ENCODE measurements at places on chromosomes 2 and 18.

DNA sequence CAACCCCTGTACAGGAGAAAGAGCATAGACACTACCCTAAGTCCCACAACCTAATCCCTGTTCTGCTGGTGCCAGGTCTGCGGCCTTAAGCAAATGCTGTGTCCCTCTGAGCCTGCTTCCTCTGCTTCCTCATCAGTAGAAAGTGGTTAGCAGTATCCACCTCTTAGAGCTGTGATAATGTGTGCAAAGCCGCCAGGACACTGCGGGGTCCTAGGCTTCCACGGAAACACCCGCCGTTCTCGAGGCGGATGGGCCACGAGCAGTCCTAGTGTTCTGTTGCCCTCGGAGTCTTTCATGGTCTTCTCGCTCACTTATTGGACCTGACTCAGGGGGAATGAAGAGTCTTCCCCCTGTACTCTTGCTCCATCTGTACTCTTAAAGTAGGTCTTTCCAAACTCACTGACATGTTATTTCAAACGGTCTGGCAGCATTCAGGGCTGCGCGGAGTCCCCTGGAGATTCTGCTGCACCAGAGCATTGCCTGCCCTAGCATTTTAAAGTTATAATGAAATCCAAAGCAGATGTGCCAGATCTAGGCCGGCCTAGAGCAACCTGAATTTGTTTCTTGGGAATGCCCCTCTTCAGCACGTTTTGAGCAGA, 107.2 kb upstream of the ZNF236 start:
- DNase-seq: no peak

DNA sequence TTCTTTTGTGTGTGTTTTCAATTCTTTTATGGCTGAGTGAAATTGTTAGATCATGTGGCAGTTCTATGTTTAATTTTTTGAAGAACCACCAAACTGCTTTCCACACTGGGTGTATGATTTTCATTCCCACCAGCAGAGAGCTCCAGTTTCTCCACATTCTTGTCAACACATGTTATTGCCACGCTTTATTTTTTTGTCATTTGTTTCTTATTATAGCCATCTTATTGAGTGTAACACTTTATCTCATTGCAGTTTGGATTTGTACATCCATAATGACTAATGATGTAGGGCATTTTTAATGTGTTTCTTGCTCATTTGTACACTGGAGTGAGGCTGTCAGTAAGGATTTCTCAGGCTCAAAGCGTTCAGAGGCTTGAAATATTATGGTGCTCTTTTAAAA, 184.2 kb downstream of the PIEZO2 start:
- no peak for DNase-seq

DNA sequence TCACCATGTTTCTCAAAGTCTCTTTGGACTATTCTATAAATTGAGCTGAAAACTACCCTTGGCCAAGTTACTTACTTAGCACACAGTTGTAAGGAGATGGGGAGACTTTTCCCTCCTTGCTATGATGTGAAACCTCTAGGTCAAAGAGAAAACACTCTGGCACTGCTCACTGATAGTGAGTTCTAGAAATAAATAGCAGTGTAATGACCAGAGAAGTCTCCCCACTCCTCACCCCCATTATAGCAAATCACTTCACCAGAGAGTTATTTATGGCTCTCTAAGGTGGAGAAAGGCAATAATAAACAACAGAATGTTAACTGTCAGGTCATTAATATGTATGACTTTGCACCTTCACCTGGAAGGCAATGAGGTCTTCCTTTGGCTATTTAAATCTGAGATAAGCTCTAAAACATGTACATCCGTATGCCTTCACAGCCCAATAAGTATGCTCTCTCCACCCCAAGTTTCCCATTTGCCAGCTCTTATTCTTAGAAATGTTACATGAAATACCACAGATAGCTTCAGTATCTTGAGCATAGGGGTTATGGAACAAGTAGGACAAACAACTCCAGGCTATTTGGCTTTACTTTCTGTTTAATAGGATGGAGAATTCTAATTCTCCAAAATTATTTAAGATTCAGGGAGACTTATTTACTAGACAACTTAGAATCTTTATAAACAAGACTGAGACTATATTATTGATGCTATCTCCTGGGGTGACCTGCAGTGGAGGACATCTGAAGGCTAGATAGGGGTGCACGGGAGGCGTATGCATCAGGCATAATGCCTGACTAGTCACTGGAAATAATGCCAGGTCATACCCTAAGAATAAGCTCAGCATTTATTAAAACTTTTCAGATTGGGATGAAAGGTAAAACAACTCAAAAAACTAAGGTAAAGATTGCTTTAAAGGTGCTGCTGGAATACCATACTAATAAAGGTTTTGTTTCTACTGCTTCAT, 65.3 kb upstream of the DTNB start:
- no peak for DNase-seq

DNA sequence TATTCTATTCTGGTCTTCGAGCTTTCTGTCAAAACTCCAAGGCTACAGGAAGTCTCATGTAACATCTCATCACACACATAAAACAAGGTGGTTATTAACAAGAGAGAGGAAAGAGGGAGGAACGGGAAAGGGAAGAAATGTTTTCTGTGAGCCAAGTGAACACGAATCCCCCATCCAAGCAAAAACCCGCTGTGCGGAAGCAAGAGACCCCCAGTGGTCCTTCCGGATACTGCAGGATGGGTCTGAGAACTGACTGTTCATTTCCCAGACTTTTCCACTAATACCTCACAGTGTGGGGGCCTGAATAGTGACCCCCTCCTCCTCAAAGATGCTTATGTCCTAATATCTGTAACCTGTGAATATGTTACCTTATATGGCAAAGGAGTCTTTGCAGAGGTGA, 19.0 kb upstream of the DIPK1C start:
- no peak for DNase-seq

GRCh38 chr18:31616586-31616985, 24.9 kb downstream of the TTR start:
- no peak for DNase-seq

DNA sequence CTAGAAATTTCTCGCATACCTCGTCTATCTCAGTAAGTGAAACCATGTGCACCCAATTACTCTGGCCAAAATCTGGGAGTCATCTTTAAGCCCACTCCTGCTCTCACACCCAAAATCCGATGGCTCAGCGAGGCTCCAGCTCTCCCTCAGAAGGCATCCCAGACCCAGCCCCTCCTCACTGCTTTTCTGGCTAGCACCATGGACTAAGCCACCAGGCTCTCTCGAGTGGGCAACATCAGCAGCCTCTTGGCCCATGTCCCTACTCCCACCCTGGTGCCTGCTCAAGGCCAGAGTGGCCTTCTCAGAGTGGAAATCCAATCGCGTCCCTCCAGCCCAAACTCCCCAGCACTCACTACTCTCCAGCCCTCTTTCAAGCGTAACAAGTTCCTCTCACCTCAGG, 27.2 kb downstream of the TNS1 start:
- no peak for DNase-seq

DNA sequence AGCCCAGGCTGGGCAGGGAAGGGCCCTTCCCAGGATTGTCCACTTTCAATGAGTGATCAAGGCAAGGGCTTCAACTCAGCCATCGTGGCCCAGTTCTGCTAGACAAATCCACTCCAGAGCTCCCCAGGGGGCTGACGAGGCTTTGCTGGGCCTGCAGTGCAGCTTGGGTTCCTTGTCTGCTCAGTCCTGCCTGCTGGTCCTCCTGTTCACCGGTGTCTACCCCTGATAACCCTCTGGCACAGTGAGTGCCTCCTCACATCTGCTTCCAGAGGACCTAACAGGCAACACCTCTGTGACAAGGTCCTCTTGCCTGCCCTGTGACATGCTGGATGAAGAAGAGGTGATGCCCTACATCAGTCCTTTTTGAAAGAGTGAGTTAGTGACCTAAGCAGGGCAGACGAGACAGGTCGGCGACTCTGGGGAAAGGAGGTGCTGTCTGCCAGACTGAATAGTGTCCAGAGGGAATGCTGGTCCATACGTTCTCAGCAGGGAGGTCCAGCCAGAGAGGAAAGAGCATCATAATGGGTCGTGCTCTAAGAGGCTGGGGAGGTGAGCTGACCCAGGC, 20.9 kb upstream of the KCNF1 start:
- DNase-seq: no peak

DNA sequence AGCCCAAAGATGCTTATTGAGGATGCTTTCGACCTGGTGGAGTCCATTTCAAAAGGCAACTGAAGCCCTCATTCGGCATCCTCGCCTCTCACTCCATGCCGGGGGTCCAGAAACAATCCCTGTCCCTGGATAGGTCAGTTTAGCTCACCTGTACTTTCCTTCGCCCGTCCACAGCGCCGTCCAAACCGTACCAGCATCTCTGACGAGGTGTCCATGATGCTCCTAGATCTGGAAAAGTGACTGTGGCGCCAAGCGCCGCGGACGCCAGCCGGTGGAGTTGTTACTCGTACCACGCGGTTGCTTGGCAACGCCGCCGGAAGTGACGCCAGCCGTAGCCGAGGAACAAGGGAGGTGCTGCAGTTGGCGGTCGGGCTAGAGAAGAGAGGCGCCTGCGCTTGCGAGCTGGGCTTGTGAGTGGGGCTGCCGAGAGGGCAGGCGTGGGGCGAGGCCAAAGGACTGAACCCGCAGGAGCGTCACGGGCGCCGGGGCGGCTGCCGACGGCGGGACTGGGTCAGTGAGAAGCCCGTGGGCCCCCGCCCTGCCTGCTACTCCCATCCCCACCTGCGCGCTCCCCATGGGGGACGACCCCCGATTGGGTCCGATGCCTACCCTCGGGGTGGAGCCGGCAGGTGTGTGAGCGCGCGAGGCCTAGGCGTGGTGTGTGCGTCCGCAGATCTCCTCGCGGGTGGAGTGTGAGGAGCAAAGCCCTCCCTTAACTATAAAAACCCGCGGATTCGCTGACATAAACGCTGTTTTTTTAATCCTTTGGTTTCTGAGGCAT, at the start of the genes CFAP210 and PHOSPHO2:
TSS of gene CFAP210 (minus strand) at position 293 of the 781 bp plus-strand sequence. CDS start at position 215, 78 bp downstream.
TSS of gene PHOSPHO2 (plus strand) at position 357 of the 781 bp plus-strand sequence. CDS start 6,503 bp downstream, outside the sequence.
- DNase-seq: peak; percentile 99

- no peak for DNase-seq
Observed at GRCh38 chr2:176709149-176709951, 440.1 kb downstream of the MTX2 start.

DNA sequence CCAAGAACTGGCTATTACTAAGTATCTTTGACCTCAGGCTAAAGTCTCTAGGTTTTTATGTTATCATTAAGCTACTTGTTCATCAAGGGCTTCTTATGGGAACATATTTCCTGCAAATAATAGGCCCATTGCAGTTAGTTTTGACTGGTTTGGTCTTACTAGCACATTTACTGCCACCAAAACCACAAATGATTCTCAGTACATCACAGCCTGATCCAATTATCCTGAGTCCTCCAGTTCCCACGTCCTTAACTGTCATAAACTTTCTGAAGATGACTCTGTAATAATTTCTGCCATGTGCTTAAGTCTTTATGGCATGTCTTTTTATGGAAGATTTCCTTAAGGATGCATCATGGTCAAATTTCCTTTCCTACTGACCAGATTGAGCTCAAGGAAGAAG, 123.3 kb upstream of the TANK start:
- no peak for DNase-seq

GRCh38 chr2:215536510-215536909, 100.6 kb upstream of the FN1 start:
- peak; percentile 26 for DNase-seq

DNA sequence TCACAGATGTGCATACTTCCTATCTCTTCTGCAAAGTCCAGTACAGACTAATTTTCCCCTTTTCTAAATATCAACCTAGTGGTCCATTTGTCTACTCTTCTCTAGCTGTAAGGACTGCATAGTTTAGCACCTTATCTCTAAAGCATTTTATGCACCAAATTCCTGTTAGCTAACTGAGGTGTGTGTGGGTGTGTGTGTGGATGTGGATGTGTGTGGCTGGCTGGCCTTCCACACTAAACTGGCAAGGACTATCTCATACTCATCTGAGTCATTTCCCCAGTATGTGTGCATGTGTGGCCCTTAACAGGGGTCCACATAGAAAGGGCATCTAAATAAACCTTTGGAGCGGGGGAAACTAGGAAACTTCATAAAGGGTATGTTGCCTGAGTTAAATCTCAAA, 139.6 kb downstream of the TTC32 start:
- no peak for DNase-seq

DNA sequence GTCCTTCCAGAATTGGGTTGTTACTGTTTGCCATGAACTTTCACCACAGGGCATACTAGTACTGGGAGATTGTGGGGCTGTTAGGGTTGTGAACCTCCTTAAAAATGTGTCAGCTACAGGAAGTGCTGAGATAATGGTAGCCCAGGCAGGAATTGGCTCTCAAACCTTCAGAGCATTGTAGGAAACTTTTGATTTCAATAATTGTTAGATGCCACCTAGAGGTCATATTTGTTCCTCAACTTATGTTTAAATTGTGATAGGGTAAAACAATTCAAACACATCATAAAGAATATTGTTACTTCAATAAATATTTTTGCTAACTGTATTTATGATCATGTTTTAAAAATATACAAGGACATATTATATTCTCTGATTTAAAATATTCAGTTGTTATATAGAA, 594.6 kb downstream of the ADCYAP1 start:
- DNase-seq: no peak

- peak; percentile 24 for DNase-seq
Observed at GRCh38 chr18:3906116-3906750, 456.3 kb downstream of the TGIF1 start.

- no peak for DNase-seq
Observed at GRCh38 chr2:114550895-114551793, 108.7 kb downstream of the DPP10 start.

- peak; percentile 43 for DNase-seq
Observed at GRCh38 chr2:215833531-215834162, 179.7 kb downstream of the MREG start.

DNA sequence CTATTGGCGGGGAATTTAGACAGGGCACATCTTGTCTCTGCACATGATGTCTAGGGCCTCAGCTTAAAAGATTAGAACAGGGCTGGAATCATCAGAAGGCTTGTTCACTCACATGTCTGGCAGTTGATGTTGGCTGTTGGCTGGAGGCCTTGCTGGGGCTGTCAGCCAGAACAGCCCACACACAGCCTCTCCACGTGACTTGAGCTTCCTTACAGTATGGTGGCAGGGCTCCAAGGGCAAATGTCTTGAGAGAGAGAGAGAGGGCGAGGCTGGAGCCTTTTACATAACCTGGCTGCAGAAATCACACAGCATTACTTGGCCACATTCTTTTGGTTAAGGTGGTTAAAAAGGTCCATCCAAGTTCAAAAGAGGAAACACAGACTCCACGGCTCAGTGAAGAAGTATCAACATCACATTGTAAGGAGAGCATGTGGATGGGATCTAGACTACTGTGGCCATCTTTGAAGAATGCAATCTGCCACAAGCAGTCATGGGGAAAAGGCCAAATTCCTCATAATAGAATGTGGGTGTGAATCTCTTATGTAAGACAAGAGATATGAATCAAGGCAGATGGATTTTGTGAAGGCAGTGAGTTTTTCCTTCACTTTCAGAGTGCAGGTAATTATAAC, 30.4 kb downstream of the SRSF7 start:
- DNase-seq: peak; percentile 90

Data from fibroblast of gingiva (primary cell).